ENCODE measurements at places on chromosomes 11 and 22.

GRCh38 chr11:21470521-21470920 is 722.4 kb upstream of the ANO5 start:
- no peak for DNase-seq

GRCh38 chr11:128397362-128397761 is 190.0 kb downstream of the ETS1 start:
- DNase-seq, result no peak

- no peak for DNase-seq
Measured at GRCh38 chr11:60235321-60235720, 7.6 kb downstream of the MS4A4E start.

- DNase-seq, result no peak
Measured at GRCh38 chr22:49693416-49693815, 134.3 kb downstream of the BRD1 start.

- no peak for DNase-seq
Measured at GRCh38 chr22:48536541-48537342, 1290.9 kb downstream of the BRD1 start.

DNA sequence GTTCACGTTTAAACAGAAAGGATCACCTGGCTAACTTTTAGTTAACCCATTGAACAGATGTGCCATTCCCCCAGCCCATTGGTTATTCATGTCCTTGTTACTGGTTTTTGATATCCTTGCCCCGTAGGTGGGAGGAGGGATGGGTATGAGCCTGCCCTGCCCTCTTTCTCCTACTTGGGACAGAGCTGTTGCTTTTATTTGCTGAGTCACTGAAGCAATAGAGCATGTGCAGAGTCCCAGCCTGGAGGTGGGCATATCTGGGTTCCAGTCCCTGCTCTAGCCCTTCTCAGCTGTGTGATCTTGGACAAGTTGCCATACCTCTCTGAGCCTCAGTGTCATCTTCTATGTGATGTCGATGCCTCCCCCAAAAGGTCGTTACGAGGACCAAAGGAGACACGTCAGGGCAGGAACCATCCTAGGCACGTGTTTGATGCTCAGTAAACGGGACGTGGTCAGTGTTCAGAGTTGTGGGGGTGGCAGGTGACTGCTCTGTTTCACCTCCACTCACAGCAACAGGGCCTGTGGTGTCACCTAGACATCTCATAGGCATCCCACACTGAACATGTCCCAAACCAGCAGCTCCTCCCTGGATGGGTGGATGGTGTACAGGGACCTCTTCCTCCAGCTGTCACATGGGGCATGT is 61.0 kb downstream of the BMAL1 start:
- DNase-seq, result no peak

- peak; percentile 48 for DNase-seq
Measured at GRCh38 chr11:2268729-2269600, 1.4 kb downstream of the ASCL2 start.

GRCh38 chr11:85027346-85027745 is 599.8 kb downstream of the DLG2 start:
- DNase-seq, result no peak

GRCh38 chr22:19836512-19836911 is 18.2 kb downstream of the GNB1L start:
- no peak for DNase-seq

Data from left cardiac atrium (tissue), 4 donors.